Stimulated activated CD4-positive, alpha-beta T cell treated with anti-CD3 and anti-CD28 coated beads, Interleukin-1b, Interleukin-23, amount 100 ng/mL, for 48 hours (primary cell): ENCODE measurements at places on chromosomes 12 and 14.
A peak's percentile ranks its signal among the peaks of the same experiment; 100 is the strongest.

- DNase-seq, result no peak
These were observed 145.4 kb downstream of the TMTC2 start for GRCh38 chr12:82832096-82832495.

- DNase-seq, result no peak
These were observed 478.9 kb downstream of the BCAT1 start for GRCh38 chr12:24470050-24470449.

- no peak for DNase-seq
These were observed 249.5 kb upstream of the DCN start for GRCh38 chr12:91432089-91432488.

DNA sequence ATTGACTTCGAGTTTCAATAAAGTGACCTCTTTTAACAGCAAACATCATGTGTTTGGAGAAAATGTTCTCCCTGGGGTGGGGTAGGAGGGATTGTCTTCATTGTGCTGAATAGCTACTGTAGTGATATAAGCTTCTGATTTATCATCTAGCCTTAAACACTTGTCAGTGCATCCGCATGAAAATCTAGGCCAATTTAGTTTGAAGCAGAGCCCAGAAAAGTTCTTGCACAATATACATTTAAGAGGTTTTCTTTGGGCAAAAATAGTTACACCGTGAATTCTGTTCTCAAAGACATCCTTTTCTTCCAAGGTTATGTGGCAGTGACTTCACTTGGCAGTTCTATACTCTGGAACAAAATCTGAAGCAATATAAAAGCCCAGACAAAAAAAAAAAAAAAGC, 136.0 kb upstream of the IFNG-AS1 start:
- DNase-seq, result no peak

- DNase-seq, result no peak
These were observed 250.8 kb upstream of the LRFN5 start for GRCh38 chr14:41355866-41356265.

DNA sequence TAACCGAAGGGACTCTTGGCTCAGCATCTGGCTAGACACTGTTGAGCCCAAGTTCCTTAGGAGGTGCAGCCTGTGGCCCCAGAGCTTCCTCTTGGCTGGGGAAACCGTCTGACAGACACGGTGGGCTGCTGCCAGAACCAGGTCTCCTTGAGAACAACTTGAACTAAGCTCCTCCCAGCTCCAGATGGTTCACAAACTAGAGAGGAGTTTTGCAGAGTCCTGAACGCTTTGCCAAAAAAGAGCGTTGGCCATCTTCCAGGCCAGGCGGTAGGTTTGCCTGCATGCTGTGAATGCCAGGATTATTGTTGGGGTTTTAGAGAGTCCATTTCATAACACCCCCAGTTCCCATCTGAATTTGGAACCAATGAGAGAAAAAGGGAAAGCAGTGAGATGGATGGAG, 399.8 kb downstream of the RGS6 start:
- DNase-seq, result no peak

DNA sequence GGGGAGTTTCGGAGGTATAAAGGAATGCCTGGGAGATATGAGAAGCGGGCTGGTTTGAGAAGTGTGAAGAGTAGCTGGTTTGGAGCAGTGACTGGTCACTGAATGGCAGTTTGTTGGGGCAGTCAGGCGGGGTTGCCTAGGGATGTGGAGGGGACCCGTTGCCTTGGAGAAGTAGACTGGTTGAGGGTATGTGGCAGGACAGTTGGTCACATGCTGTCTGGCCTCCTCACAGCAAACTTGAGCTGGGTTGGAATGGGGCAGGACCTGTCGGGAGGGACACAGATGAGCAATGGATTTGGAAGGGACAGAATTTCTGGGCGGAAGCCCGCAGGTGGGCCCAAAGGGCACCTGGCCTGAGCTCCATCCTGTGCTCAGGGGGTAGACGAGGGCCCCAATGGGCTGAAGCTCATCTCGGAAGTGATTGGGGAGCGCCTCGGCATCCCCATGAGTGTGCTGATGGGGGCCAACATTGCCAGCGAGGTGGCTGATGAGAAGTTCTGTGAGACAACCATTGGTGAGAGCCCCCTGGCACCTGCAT, 2.2 kb downstream of the GPD1 start:
- DNase-seq, result no peak

- DNase-seq, result no peak
These were observed 57.9 kb upstream of the DICER1 start for GRCh38 chr14:95215094-95215725.

GRCh38 chr14:84468153-84468552, 1061.8 kb upstream of the FLRT2 start:
- DNase-seq, result no peak

GRCh38 chr12:16573398-16574077, 32.4 kb downstream of the LMO3 start:
- no peak for DNase-seq

- DNase-seq, result no peak
These were observed 30.4 kb downstream of the CCDC85C start for GRCh38 chr14:99573436-99574098.

GRCh38 chr12:57001448-57001906, 4.9 kb downstream of the ZBTB39 start:
- peak; percentile 78 for DNase-seq

GRCh38 chr12:113271853-113272561, 50.7 kb downstream of the TPCN1 start:
- peak; percentile 34 for DNase-seq

- DNase-seq, result no peak
These were observed 3.0 kb upstream of the KRT3 start for GRCh38 chr12:52798671-52799504.

- DNase-seq, result no peak
These were observed 5.5 kb downstream of the SLC38A1 start for GRCh38 chr12:46263140-46264016.

DNA sequence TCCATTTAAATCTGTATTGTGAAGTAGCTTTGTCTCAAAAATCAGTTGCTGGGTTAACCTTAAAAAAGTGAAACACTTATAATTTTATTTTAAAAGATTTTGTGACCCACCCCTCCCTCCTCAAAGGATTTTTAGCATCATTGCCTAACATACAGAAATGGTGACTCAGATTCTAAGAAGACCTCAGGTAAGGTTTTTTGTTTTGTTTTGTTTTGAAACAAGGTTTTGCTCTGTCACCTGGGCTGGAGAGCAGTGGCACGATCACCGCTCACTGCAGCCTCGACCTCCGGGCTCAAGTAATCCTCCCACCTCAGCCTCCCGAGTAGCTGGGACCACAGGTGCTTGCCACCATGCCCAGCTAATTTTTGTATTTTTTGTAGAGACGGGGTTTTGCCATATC, 74.2 kb downstream of the GNS start:
- no peak for DNase-seq

DNA sequence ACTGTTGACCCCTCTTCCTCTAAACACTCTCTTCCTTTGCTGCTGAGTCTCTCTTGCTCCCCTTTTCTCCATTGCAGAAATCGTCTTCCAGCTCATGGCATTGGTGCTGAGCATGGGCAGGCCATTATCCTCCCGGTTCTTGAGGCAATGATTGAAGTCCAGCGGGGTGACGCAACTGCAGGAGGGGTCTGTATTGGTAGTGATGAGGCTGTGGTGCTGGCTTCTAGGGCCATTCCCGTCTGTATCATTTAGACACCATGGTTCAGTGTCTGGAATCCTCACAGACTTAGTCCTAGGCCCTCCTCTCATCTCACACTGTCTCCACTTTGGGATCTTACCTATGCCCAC, 720 bp upstream of the SLC22A17 start:
- no peak for DNase-seq

GRCh38 chr12:52686063-52686462, 5.9 kb upstream of the KRT1 start:
- no peak for DNase-seq

DNA sequence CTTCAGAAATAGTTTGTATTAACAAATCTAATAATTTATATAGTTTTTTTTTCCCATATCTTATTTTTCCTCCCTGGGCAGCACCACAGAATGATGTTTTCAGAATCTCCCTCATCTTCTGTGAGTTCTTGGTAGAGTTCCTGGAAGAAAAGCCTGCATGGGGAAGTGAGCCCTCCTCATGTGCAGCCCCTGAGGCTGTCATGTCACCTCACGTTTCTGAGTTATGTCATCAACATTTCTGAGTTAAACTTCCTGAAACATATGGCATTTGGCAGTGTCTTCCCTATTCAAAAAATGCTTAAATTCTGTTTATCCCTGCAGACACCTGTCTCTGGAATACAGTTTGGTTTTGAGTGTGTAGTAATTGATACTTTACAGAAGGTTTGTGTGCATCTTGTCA, 979.0 kb downstream of the TMEM121 start:
- DNase-seq, result no peak

GRCh38 chr12:229441-230191, 15.7 kb upstream of the SLC6A12 start:
- no peak for DNase-seq

DNA sequence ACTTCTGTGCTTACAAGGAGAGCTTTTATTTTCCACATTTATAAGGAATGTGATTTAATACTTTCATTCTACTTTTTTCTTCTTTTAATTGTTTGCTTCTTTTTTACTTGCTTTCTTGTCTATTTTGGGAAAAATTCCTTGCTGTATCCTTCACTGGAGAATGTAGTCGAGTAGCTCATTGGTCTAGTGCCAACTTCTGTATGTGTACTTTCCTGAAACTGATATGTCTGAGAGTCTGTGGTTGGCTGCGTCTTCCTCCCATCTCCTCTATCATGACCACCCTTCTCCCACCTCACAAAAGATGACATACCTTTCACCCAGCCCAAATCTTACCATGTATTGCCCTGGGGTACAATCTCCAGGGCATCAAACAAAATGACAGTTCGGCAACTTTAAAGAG, 51.8 kb downstream of the MSRB3 start:
- no peak for DNase-seq

- no peak for DNase-seq
These were observed 28.2 kb upstream of the SNAPC1 start for GRCh38 chr14:61733972-61734371.

DNA sequence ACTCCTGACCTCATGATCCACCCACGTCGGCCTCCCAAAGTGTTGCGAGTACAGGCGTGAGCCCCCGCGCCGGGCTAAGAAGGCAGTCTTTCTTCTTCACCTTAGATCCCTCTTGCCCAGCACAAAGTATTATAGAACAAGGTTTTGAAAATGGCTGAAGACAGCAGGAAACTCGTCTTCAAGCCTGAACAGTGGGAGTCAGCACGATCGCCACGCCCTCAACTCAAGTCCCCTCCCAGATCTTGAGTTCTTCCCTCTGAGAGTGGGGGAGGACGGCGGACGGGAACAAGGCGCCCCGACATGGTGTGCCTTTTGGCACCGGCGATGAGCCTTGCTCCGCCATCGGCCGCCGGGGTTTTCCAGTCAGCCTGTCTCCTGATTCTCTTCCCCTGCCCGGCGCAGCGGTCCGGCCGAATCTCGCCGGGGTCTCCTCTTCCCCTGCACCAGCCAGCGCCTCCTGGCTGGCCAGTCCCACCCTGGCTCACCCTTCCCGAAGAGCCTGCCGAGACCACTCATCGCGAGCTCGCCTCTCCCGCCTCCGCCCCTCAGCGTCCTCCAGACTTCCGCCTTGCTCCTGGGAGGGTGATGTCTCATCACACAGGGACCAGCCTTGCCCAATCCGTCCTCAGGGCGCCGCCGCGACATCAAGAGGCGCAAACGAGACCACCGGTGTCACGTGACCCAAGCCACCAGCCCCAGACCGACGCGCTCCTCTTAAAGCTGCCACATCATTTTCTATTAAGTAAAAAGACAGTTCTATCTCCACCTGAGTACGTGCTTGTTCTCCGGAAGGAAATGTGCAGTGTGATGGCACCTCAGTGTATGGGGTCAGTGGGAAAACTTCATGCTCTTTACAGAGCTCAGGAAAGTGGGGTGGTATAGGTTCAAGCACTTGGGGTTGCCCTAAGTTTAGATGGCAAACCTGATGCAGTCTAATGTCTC, at the start of gene CHMP4A:
TSS of gene CHMP4A (minus strand) at position 565 of the 942 bp plus-strand sequence. CDS start at position 516, 49 bp downstream.
- DNase-seq, result peak; percentile 98

- DNase-seq, result no peak
These were observed 492.2 kb upstream of the CCDC196 start for GRCh38 chr14:65993996-65994395.

- DNase-seq, result no peak
These were observed 231.2 kb upstream of the DCN start for GRCh38 chr12:91413581-91414546.

GRCh38 chr12:29032446-29032845, 116.6 kb upstream of the FAR2 start:
- no peak for DNase-seq

DNA sequence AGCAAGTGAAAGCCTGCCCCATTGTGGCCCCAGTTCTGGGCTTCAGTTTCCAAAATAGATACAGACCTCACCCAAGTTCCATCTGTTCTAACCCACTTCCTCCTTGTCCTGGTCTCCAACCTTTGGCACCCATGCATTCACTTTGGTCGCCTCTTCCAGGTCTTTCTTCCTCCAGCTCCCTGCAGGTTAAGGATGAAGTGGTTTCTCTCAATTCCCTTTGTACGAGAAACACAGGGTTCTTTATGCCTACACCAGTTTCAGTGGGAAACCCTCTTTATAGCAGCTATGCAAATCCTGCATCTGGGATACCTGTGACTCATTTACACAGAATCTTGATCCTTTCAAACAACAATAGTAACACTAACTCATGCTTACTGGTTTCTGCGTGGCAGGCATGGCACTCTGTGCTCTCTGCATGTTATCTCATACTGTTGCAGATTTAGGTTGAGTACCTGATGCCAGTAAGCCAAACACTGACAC, 110.6 kb upstream of the AMIGO2 start:
- DNase-seq, result peak; percentile 71

DNA sequence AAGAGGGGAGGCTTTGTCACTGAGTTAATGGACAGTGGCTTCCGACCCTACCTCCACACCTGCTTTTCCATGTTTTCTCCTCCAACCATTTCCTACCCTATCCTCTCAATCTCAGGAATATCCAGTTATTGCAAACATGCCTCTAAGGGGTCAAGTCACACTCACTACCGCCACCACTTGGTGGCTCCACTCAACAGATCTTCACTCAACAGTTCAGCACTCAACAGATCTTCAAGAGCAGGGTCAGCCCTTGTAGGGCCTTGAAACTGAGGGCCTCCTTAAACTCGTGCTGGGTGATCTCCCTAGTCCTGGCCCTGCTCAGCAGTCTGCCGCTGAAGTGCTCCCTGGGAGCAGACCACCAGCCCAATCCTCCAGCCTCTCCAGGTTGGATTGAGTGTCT, 14.2 kb downstream of the ZNF641 start:
- DNase-seq, result no peak

DNA sequence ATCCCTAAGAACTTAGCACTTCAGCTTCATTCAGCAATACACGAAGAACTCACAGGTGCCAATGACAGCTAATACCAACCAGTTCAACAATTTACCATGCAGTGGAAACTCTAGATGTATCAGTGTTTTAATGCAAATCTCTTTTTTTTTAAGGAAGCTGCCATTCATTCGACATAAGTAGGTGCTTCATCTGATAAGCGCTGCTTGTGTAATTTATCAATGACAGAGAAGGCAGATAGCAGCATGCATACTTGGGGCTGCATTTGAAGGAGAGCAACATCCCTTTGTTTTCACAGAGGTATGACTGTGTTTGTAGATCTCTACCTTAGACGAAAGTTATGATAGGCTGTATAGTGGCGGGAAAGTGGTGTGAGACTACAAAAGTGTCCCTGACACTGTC, 977.1 kb downstream of the AACS start:
- DNase-seq, result no peak
